ENCODE measurements at places on chromosomes 3 and 15. TPM values are rescaled to one million over a fixed set of nuclear protein-coding genes. Genes with fewer than 3 reads are reported as not detected.

DNA sequence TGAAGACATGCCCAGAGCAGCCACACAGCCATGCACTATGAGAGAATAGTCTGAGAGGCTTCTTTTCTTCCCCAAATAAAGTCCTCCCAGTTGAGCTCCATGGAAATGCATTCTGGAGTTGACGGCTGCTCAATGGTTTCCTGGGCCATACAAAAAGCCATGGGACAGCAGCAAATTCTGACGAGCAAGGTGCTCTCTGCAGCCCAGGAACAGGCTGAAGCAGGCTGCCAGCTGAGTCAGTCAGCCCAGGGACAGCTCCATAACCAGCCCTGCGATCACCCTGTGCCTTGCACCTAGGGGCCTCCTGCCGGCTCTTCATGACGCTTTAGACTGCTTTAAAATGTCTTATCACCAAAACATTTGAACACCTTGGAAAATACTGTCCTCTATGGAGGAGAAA lies 256.3 kb upstream of the CHRNA7 start:
- DNase-seq: no peak

GRCh38 chr3:4883011-4883410 lies 96.2 kb upstream of the BHLHE40 start:
- DNase-seq: no peak

DNA sequence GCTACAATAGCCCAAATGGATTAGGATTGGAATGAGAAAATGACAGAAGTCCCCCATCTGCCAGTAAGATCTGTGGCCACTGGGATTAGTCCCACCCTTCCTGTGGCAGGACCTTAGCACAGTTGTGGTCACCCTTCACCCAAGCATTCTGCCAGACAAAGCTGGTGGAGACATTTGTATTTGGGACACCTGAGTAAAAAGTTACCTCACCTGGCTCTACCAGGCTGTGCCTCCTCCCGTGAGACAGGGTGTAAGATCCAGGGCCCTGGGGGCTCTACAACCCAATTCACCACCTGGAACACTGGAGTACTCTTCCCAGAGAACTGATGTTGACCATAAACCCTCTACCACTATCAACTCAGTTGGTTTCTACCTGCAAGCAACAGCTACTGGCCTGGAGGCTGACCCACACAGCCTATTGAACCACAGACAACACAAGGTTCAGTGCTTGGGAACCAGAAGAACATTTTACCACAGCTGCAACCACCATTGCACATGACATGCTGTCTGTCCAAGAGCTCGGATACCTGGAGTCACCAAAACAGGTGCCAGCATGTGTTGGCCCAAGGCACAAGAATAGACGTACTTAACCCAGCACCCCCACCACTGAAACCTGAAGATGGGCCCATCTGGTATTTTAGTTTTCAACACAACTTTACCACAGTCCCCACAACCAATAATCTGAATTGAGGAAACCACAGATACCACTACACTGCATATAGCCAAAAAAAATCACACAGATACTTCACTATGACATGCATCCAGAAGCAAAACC lies 1686.7 kb downstream of the SI start:
- DNase-seq: no peak

DNA sequence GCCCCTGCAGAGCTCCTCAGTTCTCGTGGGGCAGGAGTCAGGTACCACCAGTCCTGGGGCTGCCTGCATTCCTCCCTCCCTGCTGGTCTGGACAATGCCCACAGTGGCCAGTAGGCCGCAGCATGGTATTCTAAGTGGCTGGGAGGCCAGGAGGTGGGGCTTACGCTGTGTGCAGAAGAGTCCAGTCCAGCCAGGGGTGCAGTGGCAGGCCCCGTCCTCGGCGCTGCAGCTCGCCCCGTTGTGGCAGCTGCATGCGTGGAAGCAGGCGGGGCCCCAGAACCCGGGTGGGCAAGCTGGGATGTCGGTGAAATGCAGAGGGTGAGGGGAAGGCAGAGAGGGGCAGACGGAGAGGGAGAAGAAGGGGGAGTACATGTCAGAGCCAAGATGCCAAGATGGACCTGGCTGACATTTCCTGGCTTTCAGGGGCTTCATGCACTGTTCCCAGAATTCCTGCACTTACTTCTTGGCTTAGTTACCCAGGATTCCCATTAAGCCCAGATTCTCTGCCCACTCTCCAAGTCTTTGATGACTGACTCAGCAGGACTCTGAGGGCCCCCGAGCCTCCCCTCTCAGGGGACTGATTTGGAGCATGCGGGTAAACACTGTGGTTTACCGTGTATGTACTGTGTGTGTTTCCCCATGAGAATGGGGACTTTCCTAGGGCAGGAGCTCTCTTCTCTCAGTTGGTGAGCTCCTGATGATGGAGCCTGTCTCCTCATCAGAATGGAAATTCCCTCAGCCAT lies 47.5 kb downstream of the RAB11A start:
- peak; percentile 80 for DNase-seq

DNA sequence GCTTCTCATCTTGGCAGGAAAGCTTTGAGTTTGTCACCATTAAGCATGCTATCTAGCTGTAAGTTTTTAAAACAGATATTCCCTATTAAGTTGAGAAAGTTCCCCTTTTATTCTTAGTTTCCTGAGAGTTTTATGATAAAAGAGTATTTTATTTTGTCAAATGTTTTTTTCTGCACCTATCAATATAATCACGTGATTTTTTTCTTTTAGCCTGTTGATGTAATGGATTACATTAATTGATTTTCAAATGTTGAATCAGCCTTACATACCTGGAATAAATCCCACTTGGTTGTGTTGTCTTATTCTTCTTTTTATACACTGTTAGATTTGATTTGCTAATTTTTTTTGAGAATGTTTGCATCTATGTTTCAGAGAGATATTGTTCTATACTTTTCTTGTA lies 179.5 kb downstream of the ZNF621 start:
- DNase-seq: no peak

- no peak for DNase-seq
These were observed 96.0 kb downstream of the VPS8 start for GRCh38 chr3:184907681-184908649.

- DNase-seq: no peak
These were observed 938.4 kb upstream of the SEMA6D start for GRCh38 chr15:46778876-46779275.

DNA sequence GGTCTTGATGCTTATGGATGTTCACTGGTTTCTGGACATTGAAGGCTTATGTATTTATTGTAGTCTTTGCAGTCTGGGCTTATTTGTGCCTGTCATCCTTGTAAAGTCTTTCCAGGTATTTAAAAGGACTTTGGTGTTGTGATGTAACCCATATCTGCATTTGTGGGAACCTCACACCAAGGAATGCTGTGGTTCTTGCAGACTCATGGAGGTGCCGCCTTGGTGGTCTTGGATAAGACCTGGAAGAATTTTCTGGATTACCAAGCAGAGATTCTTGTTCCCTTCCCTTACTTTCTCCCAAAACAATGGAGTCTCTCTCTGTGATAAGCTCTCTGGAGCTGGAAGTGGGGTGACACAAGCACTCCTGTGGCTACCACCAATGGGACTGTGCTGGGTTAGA lies 363.5 kb upstream of the NECTIN3 start:
- DNase-seq: no peak

DNA sequence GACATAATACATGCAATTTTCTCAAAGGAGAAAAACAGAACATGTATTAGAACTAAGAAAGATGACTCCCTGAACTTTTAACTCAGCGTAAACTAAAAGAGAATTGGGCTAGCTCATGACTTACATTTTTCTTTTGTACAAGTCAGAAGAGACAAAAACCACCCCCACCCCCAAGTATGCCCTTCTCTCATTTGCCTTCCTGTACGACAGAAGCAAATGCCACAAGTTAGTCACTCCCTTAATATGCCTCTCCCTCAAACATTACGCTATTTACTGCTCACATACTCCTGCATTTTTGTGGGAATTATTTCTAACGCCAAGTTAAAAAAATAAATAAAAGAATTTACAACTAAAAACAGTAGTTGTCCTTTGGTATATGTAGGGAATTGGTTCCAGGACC lies 22.0 kb downstream of the CPEB1 start:
- DNase-seq: no peak

- DNase-seq: peak; percentile 58
These were observed 2.5 kb upstream of the MST1R start for GRCh38 chr3:49906073-49906743.

DNA sequence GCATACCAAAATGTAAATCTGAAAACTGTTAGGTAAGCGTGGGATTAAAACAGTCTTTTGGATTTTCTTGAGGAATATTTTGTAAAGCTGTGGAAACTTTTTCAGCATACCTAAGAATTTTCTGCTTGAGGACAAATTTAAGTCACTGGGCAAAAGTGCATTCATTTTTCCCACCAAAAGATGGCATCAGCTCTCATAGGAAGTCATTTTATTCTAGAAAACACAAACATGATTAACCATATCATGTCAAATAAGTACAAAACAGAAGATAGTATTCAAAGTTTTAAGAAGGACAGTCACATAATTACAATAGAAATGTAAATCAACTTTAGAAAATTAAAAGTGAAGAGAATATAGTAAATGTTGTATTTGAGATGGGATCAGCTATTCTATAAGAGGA lies 63.5 kb downstream of the SLC49A4 start:
- DNase-seq: peak; percentile 48

GRCh38 chr3:134136604-134137003 lies 106.9 kb upstream of the SLCO2A1 start:
- DNase-seq: no peak

GRCh38 chr3:117128133-117128532 lies 418.6 kb downstream of the TUSC7 start:
- no peak for DNase-seq

- DNase-seq: no peak
These were observed 110.5 kb upstream of the WNT5A start for GRCh38 chr3:55597641-55598040.

DNA sequence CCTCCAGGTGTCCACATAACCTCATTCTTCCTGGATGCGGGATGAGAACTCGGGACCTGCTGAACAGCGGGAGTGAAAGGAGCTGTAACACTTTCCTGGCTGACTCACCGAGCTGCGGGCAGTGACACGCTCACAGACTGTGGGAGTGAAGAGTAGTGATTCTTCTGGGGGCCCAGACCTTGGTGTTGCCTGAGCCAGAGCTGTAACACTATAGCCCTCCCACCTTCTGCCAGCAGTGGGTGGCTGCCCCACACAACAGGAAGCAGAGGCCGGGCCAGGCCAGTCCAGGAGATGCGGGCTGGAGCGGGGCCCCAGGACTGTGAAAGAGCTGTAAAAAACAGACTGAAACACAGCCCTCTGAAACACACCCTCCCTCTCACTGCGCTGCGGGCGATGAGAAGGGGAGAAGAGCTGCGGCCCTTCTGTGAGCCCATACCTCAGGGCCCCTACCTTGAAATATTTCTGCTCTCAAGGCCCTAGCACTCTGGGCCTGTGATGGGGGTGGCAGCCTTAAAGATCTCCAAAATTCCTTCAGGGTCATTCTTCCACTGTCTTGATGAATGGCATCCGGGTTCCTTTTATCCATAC lies 464.0 kb upstream of the CCDC54 start:
- DNase-seq: no peak

Gene RYR3
- total RNA-seq: not detected

Gene RAD18
- 3.8 TPM for total RNA-seq

Gene MESP1
- total RNA-seq: 0.71 TPM

Gene COL6A6
- total RNA-seq: not detected

Gene BFSP2
- total RNA-seq: not detected
